Activated CD4-positive, CD25-positive, alpha-beta regulatory T cell treated with anti-CD3 and anti-CD28 coated beads, Interleukin-2, amount 50 U/mL, for 72 hours (primary cell): ENCODE measurements at places on chromosomes 3 and 15.

- no peak for DNase-seq
Measured at GRCh38 chr3:160685144-160685766, 8.3 kb downstream of the ARL14 start.

GRCh38 chr3:14284694-14285547, 106.3 kb downstream of the LSM3 start:
- DNase-seq = no peak

DNA sequence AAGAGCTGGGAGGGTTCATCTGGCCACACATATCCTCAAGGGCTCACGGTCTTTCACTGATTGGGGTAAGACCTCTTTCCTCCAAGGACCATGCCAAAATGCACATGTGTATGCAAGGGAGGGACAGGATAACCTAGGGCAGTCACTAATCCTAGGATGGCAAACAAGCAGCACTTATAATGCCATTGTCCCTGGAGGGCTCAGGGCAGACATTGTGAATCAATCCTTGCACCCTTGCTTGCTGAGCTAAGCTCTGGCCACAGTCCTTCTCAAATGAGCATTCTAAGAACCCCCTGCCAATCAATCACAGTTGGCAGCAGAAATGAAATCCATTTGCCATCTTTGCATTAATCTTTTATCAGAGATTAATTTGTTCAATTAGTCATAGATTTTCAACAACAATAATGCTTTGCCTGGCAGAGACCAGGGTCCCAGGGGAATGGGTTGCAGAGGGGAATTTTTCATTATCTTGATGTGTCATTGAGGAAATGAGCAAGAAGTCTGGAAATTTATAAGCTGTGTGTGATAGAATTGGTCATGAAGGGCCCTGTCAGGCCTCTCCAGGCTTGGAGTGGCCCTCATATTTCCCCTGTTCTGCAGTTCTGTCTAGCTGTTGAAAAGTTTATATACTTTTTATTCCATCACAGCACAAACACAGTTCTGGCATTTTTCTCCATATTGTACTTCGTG, 57.2 kb upstream of the KY start:
- DNase-seq = no peak

- DNase-seq = no peak
Measured at GRCh38 chr3:23162934-23163333, 40.2 kb upstream of the UBE2E2 start.

GRCh38 chr15:65805019-65805745, 13.1 kb upstream of the DENND4A start:
- DNase-seq = no peak

GRCh38 chr3:22951910-22952309, 251.2 kb upstream of the UBE2E2 start:
- no peak for DNase-seq

DNA sequence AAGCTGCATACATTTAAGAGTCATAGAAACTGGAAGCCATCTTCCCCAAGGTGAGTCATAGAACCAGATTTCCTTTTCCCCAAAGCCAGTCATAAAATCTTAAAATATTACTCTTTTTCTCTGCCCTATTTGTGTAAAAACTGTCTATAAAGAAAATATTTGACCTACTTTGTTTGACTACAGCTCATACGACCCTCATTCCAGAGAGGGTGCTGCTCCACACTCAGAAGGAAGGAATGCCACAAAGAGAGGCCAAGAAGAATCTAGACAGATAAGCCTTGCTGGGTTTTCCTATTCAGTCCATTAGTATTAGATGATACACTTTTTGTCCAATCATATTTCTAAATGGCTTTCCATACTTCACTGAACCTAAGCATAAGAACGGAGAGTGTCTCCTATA, 671.6 kb upstream of the SGO1 start:
- DNase-seq = no peak

DNA sequence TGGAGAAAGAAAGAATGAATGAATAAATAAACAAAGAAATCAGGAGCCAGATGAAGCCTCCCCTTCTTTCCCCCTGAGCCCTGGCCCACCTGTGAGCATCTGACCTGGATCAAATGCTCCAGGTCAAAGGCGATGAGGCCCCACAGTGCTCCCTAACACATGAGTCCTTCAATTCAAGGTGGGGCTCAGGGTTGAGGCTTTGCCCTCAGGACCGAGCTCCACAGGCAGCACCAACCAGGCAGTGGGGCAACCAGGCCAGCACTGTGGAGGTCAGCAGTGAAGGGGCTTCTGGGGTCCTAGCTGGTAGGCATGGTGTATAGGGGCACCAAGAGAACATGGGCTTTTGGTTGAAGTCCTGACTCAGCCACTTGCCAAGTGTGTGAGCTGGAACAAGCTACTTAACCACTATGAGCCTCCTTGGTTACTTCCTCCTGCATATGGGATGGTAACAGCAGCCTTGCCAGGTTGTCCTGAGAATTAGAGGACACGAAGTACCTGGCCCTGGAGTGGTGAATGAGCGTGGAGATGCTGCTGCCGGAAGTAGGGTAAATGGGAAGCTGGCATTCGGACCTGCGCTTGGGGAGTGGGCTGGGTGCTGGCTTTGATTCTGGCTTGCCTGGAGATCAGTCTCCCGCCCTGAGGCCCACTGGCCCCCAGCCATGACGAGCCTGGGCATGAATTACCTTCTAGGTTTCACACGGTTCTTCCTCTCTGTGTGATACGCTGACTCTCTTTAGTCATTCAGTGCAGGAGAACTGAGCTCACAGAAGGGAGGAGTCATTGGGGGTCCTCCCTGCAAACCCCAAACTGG, 10.0 kb upstream of the PAQR5 start:
- no peak for DNase-seq

GRCh38 chr3:32146746-32147211, 40.4 kb downstream of the GPD1L start:
- no peak for DNase-seq

DNA sequence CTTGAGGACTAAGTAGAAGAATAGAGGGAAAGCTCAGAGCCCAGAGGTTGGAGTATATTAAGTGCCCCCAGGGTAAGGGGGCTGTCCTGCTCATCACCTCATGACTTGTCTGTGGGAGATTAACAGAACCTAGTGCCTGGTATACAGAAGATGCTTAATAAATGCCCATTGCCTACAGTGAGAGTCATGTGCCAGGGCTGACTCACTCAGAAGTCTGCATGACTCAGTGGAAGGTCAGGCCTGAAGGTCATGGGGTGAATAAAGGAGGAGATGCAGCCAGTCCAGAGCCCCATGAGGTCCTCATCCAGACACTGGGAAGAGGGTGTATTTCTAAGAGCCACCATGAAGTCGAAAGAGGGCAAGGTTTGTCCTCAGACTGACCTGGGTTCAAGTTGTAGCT, 62.5 kb upstream of the TLE3 start:
- DNase-seq = no peak

DNA sequence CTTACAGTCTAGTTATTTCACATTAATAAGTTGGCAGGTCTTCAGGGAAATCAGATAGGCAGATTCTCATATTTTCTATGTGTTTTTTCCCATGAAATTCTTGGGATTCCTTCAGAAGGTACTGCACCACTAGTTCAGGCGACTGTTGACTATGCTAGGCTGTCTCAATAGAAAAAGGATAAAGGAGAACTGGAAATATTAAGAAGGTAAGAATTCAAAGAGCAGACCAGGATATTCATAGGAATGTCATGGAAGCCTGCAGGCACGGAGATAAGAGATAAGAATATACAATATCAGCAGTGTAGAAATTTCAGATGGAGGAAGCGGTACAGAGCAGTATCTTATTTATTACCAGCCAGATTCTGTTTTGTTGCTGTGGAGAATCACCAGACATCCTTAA, 432.1 kb upstream of the MDFIC2 start:
- DNase-seq = no peak

- no peak for DNase-seq
Measured at GRCh38 chr3:156180077-156180476, 59.7 kb downstream of the KCNAB1 start.

- DNase-seq = no peak
Measured at GRCh38 chr3:197961582-197961945, 1.5 kb downstream of the LMLN start.

DNA sequence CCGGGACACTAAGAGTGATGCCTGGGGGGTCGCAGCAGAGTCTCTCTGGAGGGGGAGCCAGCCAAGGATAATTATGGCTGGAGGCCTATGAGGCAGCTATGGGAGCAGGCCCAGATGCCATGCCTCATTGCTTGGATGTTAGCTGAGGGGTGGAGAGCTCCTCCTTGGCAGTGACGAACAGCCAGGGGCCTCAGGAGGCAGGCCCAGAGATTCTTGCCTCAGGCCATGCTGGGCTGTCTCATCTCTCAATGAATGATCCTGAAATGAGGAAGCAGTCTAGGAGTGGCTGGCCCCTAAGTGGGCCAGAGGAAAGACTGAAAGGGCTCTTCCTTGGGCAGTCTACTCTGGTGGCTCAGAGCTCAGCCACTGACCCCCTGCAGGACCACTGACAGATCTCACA, 21.3 kb downstream of the KIF9 start:
- DNase-seq = no peak

DNA sequence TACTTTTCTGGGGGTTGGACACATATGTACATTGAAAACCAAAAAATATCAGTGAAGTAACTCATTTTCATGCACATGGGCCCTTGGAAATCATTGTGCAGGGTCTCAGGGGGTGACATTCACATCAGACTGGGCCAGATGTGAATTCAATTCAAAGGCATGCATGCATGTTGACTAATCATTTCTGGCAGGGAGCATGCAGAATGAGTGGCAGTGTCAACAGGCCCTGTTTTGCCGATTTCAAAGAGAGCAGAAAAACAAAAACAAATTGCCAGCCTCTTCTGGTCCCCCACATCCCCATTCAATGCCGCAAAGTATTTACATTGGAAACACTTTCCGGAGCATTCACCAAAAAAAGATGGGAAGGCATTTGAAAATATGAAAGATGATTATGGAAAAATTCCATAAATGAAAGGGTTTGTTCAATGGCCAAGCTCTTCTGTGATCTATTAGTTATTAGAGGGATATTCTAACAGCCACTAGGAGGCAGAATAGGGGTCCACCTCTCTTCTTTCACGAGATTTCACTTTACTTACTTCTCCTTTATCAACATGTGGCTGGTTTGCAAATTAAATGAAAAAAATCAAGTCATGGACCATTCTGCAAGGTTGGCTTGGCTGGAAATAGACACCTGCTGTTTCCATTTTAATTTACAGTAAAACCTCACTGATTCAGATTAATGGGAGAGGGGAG, 119.9 kb upstream of the FEZF2 start:
- no peak for DNase-seq

DNA sequence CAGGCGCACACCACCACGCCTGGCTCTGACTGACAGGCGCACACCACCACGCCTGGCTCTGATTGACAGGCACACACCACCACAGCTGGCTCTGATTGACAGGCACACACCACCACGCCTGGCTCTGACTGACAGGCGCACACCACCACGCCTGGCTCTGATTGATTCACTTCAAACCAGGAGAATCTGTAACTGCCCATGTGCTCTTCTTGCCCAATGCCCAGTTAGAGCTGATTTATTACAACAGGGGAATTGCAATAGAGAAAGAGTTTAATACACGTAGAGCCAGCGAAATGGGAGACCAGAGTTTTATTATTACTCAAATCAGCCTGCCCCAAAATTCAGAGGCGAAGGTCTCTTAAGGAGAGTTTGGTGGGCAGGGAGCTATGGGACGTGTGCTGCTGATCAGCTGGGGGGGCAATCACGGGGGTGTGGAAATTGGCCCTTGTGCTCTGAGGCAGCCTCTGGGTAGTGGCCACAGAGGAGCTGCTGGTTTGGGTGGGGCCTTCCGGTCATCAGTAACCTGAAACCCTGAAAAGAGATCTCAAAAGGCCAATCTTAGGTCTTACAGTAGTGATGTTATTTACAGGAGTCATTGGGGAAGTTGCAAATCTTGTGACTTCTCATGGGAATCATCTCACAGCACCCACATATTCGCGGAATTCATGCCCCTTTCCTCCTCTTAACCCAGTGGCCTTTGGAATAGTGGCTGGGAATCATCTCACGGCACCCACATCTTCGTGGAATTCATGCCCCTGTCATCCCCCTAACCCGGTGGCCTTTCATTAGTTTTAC, 63.8 kb upstream of the TFRC start:
- no peak for DNase-seq

DNA sequence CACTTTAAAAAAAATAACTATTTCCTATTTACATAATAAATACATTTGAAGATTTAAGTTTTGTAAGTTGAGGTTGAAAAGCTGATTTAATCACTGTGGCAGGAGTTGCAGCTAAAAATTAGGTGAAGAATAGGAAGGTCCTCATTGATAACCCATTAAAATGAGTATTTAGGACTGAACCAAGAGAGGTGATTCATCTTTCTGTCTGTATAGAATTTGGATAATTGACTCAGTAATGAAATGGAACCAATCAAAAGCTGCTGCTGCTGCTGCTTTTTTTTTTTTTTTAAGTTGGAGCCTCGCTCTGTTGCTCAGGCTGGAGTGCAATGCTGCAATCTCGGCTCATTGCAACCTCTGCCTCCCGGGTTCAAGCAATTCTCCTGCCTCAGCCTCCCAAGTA, 190.5 kb downstream of the KLHL25 start:
- DNase-seq = no peak

DNA sequence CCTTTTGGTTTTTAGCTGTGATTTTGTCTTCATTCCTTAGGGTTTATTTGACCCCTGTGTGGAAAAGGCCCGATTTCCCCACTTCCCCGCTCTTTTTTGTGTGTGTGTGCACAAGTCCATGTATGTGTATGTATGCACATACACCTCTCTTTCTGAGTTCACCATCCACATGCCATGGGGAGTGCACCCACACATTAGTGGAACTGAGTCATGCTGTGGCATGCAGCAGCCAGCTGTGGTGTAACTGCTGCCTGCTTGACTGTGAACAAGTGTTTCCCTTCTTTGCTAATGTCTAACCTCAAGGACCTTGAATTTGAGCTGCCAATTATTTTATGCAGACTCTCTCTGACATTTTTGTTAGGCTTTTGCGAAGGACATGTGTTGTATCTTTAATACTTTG, 434.9 kb upstream of the TPM1 start:
- DNase-seq = no peak

DNA sequence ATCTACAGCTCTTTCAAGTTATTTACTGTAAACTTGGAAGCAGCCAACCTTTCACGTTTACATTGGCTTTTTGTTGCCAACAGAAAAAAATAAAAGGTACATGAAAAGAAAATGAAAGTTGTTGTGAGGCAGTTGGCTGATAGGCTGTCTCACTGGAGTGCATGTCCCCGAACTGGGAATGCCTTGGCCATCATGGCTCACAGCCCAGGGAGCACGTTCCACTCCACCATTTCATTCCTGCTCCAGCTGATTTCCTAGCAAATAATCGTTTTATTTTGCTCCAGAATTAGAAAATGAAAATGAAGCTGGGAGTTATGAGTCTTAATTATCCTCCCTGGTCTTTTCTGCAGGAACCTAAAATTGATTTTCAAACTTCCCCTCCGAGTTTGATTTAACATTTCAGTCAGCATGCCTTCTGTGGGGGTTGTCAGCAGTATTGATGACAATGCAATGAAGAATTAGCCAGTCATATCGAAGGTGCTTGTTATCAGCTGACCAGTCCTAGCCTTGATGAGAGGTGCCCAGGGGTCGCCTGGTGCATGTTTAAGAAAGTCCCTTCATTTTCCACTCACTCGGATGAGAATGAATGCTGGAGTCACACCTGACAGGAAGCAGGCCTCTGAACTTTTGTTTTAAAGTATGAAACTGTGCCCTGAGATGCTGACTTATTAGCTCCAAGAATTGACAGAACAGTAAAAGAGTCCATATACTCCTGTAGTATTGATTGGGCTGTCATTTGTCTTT, 293.7 kb upstream of the TRIM42 start:
- no peak for DNase-seq

GRCh38 chr15:39145854-39146625, 434.8 kb upstream of the THBS1 start:
- no peak for DNase-seq
